ELF-1 (cell line): ENCODE measurements at places on chromosomes 4 and X.

GRCh38 chr4:183097231-183098018 is 1.6 kb upstream of the WWC2 start:
- peak; percentile 82 for DNase-seq

DNA sequence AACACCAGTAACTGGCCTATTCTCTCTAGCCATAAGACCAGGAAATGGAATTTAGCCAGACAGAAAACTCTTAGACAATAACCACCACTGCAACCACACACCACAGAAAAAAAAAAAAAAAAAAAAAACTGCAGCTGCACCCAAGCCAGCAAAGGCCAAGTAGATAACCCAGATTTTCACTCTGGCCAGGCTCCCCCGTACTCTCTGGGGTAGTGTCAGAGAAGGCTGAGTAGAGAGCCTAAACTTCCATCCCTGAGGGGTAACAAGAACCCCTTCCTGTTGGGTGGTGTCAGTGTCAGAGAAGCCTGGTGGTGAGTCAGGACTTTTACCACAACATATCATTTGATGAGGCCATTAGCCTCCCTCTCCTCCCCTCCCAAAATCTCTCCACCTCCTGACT is 5.6 kb upstream of the DLG3 start:
- no peak for DNase-seq

GRCh38 chr4:181601103-181601502 is 642.1 kb upstream of the TENM3 start:
- no peak for DNase-seq

DNA sequence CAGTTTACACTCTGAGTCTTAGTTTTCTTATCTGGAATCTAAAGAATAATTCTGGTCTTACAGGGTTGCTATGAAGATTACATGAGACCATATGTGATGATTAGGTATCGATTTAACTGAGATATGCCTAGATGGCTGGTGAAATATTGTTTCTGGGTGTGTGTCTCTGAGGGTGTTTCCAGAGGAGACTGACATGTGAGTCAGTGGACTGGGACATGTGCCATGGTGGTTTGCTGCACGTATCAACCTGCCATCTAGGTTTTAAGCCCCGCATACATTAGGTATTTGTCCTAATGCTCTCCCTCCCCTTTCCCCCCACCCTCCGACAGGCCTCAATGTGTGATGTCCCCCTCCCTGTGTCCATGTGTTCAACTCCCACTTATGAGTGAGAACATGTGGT is 186.0 kb upstream of the CXorf66 start:
- DNase-seq: no peak

DNA sequence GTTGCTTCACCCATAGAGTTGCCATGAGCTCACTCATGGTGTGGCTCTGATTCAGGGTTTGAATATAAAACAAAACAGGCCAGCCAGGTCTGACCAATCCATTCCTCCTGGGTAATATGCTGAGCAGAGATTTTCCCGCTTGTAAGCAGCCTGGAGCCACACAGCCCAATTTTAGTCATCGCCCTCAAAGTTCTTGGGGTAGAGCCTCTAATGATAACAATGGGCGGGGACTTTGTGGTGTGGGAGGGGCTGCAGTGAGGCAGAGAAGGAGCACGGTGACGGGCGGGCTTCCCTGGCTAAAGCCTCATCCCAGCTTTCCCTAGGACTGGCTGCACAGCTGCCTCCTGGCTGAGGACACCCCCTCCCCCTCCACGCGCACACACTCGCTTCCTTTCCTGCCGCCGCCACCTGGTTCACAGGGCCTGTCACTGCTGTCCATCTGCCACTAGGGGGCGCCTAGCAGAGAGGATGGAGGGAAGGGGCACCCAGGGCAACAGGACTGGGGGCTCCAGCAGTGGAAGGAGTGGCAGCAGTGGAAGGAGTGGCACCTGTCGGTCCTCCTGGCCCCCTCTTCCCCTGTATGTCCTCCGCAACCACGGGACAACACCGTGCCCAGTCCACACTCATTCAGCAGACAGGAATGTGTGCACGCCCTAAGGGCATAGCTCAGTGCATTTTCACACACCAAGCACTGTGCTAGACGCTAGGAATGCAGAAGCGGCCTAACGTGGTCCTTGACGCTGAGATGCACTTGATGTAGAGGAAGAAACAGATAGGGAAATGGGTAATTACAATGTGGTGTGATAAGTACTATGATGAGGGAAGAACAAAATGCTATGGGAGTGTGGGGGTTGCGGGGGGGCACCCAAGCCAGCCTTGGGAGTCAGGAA is 26.8 kb downstream of the PRPS1 start:
- peak; percentile 94 for DNase-seq

DNA sequence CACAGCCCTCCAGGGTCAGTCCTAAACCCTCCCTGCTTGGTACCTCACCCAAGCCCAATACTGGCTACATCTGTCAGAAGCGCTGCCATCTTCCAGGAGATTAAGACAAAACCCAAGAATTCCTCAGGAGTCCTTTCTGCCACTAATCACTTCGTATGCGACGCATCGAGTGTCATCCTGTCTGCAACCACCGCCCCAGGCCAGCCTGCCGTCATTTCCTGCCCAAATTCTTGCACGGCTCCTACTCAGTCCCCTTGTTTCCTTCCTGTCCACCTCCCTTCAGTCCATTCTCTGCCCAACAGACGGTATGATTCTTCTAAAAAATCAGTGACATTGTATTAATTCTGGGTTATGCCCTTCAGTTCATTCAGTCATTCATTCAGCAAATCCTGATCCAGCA is 113.6 kb downstream of the NFKB1 start:
- peak; percentile 44 for DNase-seq

GRCh38 chr4:65798498-65799127 is 128.3 kb upstream of the EPHA5 start:
- DNase-seq: no peak

DNA sequence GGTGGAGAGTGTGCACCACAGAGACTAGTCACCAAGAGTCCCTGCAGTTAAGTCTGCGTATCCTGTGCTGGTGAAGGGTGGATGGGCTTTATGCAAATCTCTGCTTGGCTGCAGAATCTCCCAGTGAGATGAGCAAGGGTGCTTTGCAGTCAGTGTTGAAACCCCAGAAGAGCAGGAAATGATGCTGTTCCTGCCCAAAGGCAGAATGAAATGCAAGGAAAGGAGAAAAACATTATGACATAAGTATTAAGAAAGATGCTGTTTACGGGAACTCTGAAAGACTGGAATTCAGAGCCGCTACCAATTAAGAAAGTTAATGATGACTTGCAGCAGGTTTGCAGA is 25.4 kb upstream of the ACSL1 start:
- no peak for DNase-seq
